Left ventricle myocardium superior (tissue), 1 donor: ENCODE measurements at places on chromosomes 2 and 18. TPM values are rescaled to one million over a fixed set of nuclear protein-coding genes. Genes with fewer than 3 reads are reported as not detected.

Gene KIAA2012
- not detected for total RNA-seq

DNA sequence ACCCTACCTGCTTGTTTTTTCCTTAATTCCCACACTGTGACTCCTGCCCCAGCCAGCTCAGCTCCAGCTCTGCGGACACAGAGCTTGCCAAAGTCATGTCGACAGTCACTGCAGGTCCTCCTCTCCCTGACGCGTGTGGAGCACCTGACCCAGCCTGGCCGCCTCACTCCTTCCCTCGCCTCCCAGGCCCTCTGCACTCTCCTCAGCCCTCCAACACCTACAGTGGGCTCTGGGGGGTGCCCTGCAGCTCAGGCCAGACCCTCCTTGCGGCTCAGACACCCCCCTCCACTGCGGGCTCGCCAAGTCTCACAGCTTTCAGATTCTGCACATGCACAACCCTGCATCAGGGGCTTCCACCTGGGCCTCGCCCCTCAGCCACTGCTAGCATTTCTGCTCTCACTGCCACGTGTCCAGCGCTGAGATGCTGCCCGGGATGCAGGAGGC, 68.3 kb downstream of the NDUFA10 start:
- DNase-seq, result peak; percentile 71

- no peak for DNase-seq
Measured at GRCh38 chr18:48940854-48941611, 9.7 kb downstream of the SMAD7 start.

DNA sequence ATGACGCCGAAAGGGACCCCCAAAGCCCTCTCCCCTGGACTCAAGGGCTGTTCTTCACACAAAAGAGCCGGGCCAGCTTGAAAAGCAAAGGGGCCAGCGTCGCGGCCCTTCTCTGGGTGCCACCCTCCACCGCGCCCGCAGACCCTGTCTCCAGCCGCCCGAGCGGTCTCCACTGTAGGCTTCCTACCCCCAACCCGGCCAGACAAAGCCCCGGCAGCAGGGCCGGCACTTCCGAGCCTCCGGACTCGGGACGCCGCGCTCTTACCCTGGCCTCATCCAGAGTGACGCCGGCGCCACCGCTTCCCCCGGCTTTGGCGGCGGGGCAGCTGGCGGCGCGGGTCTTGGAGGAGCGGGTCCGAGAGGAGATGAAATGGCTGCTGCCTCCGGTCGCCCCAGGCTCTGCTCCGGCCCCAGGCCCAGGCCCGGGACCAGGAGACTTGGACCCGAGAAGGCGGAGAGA, 603 bp downstream of the ATAD2B start:
- DNase-seq, result peak; percentile 68

GRCh38 chr2:105744909-105745853, at the start of gene NCK2:
Gene NCK2, plus strand, starts transcription at chr2:105744912. Its CDS starts 110,152 bp downstream, at chr2:105855064.
- DNase-seq, result peak; percentile 60

Gene NEUROD1
- not detected for total RNA-seq

Gene PIGN
- 18.2 TPM for total RNA-seq

Gene MC2R
- total RNA-seq, result not detected

Gene MROH2A
- total RNA-seq, result not detected

- DNase-seq, result no peak
Measured at GRCh38 chr18:56723068-56723467, 71.9 kb downstream of the WDR7 start.

Gene TEX44
- not detected for total RNA-seq

DNA sequence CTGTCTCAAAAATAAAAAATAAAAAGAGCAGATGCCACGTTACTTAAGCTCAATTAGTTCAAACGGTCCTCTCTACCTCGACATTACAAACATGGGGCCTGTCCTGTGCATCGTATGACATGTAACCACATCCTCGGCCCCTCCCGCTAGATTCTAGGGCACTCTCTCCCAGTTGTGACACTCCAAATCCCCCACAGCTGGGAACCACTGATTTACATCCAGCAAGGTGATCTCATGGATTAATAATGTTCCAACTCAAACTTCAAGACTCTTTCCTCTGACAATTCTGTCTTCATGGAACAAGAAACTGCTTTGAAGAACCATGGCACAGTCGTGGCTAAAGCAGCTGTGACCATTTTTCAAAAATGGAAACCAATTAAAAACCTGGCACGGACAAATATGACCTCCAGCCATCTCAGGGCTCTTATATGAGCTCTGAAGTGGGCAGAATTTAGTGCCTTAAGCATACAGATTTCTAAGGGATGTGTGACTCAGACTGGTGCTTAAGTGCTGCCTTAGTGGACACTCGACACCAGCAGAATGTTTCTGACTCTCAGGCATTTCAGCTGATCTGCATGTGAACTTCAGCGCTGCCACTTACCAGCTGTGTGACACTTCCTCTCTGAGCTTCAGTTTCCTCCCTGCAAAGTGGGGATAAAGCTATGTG, 31.7 kb upstream of the ASAP2 start:
- DNase-seq, result no peak

DNA sequence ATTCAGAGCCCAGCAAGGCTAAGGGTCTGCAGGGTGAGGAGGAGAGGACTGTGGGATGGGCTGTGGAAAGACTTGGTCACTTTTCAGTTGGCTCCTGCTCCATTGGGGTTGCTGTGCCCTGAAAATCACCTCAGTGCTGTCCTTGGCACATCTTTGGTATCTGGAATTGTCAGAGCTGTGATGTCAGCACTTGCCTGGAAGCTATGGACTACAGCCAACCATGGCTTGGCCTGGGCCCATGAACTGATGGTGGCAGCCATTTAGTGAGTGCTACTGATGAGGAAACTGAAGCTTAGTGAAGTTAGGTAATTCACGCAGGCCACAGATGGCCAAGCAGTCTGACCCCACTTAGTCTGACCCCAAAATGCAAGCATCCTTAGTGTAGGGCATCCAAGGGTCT, 121.8 kb upstream of the SERPINE2 start:
- DNase-seq, result peak; percentile 56

Gene CCDC148
- 0.40 TPM for total RNA-seq

GRCh38 chr2:12883906-12884305, 167.2 kb downstream of the TRIB2 start:
- no peak for DNase-seq

Gene NT5C1B
- not detected for total RNA-seq

Gene PROKR1
- total RNA-seq, result not detected

DNA sequence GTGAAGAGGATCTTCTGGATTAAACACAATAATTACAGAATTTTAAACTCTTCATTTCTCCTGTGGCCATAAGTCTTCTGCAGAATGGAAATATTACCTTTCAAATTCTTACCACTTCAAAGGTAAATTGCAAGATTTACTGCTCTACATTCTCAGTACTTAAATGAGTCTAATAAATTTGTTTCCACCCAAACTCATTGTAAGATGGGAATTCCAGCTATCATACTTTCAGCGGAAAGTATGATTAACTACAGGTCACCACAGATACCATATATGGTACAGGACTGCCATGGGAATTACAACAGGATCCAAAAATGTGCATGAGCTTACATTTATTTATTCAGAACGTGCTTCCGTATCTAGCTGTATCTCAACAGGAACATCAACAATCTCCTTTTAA, 3.1 kb downstream of the DSC3 start:
- DNase-seq, result no peak

GRCh38 chr18:75218065-75218923, 7.7 kb downstream of the TSHZ1 start:
- no peak for DNase-seq

- DNase-seq, result no peak
Measured at GRCh38 chr2:170524828-170525565, 190.1 kb upstream of the SP5 start.
